GM12864 (cell line): ENCODE measurements at places on chromosomes 3 and 15.
A peak's percentile ranks its signal among the peaks of the same experiment; 100 is the strongest.

DNA sequence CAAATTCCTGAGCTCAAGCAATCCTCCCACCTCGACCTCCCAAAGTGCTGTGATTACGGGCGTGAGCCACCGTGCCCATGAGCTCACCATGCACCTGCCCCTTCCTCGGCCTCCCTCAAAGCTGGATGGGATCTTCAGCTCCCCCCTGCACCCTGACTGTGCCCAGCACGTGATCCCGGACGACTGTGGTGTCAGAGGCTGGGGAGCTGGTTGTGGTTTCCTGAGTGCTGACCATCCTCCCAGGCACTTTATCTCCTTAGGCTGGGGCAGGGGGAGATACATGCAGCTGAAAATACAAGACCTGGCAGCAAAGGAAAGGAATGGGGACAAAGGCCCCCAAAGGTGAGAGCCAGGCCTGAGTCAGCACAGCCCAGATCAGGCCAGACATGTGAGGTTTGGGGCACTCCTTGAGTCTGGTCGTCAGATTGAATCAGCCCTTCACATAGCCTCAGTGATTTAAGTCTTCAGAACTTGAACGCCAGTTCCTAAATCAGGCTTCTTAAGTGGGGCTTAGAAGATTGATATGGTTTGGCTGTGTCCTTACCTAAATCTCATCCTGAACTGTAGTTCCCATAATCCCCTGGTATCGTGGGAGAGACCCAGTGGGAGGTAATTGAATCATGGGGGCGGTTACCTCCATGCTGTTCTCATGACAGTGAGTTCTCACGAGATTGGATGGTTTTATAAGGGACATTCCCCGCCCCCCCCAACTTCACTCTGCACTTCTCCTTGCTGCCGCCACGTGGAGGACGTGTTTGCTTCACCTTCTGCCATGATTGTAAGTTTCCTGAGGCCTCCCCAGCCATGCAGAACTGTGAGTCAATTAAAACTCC lies 35.8 kb downstream of the PRKCD start:
- DNase-seq, result peak; percentile 87

- DNase-seq, result no peak
Measured at GRCh38 chr3:66450390-66451022, 50.3 kb downstream of the LRIG1 start.

DNA sequence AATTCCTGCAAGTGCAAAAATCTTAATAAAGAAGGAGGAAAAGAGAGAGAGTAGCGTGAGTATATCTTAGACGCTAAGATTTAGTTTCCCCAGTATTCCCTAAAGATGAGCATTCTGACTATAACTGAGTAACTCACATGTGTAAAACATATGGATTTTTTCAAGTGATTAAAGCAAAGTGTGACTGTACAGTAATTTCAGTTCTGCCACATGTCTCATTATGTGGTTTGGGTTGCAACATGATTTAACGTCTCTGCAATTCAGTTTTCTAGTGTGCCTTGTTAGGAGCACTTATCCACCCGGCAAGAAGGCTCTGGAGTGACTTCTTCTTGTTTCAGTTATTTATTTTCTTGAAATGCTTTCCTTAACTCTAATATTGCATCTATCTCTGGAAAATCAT lies 514.1 kb downstream of the ROBO1 start:
- no peak for DNase-seq

GRCh38 chr15:79657722-79658121 lies 225.6 kb downstream of the MINAR1 start:
- no peak for DNase-seq

DNA sequence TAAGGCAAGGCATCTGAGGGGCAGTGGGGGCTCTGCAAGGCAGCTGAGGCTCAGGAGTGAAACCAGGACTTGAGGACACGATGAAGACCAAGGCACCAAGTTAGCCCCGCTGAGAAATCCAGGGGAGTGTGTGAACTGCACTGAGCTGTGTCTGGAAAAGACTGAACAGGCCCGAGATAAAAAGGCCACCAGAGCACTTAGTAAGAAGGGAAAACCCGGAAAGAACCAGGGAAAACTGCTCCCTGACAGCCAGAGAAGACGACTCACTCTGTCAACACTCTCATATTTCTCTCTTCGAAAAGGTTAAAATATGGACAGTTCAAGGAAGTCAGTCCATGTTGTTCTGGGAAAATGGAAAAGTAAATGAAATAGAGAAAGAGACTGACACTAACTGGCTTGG lies 109.0 kb downstream of the SEC22A start:
- DNase-seq, result no peak

DNA sequence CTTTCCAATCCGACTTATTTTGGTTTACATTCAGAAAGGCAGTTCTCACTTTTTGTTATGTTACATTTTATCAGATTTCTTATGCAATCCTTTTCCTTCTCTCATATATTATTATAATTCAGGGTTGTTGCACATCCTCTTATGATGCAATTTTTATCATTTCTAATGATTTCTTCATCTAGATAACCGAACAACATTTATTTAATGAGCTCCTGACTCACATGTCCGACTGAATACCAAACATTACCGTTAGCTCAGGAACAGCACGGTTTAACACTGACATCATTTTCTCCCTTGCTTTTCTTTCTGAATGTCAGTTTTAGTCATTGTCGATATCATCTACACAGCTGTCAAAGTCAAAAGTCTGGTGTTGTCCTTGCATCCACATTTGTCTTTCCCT lies 199.2 kb downstream of the BCHE start:
- no peak for DNase-seq

GRCh38 chr3:144636833-144637232 lies 665.2 kb downstream of the DIPK2A start:
- no peak for DNase-seq

GRCh38 chr15:86439614-86440013 lies 359.9 kb downstream of the AGBL1 start:
- no peak for DNase-seq

DNA sequence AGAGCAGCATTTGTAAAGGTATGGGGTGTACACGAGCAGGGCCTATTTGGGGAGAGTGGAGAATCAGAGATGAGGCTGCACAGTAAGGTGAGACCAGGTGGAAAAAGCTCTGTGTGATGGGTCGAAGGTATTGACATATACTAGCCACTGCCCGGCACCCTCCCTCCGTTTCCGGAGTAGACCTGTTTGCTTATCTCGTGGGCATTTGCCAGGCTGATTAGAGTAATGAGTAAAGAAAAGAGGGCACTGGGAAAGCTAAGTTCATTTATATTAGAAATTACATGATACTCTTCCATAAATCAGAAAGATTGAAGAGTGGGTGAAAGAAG lies 46.2 kb upstream of the ATG7 start:
- DNase-seq, result no peak

- DNase-seq, result no peak
Measured at GRCh38 chr3:55482496-55483195, 4.5 kb downstream of the WNT5A start.

- no peak for DNase-seq
Measured at GRCh38 chr3:150972366-150973071, at the start of gene CLRN1. TSS of gene CLRN1 (minus strand) at chr3:150972727. CDS start at chr3:150972708, 19 bp downstream.

DNA sequence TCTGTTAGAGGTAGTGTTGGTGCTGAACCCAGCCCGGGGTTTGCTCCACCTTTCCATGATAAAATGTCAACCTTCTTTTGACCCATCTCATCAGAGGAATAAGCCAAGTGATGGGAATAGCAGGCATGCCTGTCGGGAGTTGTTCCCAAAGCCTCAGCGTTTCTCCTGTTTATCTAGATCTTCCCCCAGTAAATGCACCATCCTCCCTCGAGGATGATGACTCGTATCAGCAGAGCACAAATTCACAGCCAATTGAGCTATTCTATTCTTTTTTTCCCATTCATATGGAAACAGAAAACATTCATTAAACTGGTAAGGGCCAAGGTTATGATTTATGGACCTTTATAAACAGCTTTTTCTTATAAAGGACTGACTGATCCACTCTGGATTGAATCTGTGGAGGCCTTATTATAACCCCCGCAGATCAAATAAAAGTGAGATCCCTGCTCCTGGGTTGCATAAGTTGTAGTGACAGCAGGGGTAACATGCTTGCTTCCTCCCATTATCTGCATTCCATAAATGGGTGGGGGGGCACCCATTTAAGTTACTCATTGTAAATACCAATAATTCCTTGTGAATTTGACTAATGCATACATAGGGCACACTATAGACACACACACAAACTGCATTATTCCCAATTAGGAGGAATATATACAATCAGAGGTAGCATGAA lies 207.3 kb downstream of the PLCL2 start:
- no peak for DNase-seq

GRCh38 chr3:98821063-98821462 lies 57.9 kb downstream of the ST3GAL6 start:
- no peak for DNase-seq

DNA sequence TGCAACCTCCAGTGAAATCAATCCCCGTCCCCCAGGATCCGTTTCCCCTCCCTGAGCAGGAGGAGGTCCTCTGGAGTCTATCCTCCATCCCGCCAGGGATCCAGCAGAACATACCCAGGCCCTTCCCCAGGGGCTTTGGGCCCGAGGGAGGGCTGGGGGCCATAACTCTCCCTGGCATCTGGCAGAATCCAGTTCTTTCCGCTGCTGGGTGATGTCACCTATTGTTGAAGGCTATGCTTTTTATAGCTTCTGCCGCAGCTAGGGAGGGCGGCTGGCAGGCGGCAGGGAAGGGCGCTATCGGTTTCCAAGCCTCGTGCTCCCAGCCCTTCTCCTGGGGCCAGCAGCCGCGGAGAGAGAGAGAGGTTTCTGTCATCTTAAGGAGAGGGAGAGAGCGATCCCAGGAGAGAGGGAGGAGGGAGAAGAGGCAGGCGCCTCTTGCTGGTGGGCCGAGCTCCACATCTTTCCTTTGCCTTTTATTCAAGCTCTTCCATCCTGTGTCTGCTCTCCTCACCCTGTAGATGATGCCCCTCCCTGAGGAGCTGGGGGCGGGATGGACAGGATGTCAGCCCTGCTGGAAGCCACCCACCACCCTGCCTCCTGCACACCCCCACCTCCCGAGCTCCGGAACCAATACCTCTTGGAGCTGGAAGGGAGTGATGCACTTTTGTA lies 120.1 kb downstream of the ANP32A start:
- DNase-seq, result no peak

DNA sequence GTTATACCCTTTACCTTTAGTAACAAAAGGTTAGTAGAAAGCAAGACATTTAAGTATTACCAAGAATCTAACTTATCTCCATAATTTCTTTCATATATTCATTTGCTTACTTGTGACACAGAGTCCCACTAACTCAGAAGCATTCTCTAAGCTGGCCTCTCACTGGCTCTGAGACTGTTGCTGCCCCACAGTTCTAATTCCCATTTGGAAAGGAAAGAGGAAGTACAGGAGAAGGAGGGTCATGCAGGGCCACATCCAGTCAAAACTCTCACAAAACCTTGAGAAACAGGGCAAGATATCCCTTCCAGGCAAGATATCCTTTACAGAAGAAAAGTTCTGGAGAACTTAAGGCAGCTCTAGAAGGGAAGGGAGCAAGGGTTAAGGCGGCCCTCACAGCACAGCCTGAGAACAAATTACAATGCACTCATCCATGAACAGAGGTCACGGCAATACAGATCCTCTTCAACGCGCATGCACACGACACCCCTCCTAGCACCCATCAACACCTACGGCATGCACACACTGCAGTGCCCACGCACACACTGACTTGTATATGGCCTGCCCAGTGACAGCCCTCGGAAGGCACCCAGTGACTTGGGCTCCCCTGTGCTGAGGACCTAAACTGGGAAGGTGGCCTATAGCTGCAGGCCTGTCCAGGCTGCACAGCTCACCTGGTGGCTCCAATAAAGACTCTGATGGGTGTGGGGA lies 13.0 kb upstream of the MYO5C start:
- peak; percentile 47 for DNase-seq

- no peak for DNase-seq
Measured at GRCh38 chr15:88652456-88653199, 13.8 kb downstream of the ISG20 start.

- DNase-seq, result no peak
Measured at GRCh38 chr15:25611603-25612002, 172.8 kb upstream of the UBE3A start.

DNA sequence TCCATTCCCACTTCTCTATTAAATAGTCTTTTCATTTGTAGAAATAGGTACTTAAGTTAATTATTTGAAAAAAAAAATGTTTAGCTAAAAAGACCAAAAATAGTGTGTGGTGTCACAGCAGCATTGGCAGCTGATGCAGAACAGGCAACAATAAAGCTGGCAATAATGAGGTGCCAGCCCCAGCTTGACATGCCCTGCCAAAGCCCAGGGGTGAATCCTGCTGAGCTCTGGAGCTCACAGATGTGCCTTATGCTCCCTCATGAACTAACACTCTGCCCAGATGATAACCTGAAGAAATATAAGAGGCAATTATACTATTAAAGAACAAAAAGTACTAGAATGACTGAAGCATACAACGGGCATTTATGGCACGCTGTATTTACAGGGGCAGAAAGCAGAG lies 63.8 kb downstream of the IGSF11 start:
- DNase-seq, result no peak

GRCh38 chr15:84949845-84950569 lies 31.6 kb upstream of the PDE8A start:
- DNase-seq, result no peak

DNA sequence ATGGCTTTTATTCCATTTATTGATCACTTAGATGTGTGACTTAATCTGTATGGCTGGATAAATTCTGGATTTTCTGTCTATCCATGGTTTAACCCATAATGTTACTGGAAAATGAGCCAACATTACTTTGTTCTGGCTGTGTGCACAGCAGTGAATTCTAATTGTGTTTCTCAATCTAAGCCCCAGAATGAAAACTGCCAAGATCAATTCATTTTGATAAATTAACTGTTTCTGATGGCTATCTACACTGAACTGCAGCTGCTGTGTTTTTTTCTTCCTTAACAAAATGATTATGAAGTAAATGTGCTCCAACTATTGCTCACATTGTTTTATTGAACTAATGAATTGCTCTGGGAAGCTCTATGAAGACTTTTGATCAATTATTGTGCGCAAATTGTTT lies 35.7 kb upstream of the CPB1 start:
- no peak for DNase-seq

GRCh38 chr3:156211583-156211982 lies 91.2 kb downstream of the KCNAB1 start:
- no peak for DNase-seq

DNA sequence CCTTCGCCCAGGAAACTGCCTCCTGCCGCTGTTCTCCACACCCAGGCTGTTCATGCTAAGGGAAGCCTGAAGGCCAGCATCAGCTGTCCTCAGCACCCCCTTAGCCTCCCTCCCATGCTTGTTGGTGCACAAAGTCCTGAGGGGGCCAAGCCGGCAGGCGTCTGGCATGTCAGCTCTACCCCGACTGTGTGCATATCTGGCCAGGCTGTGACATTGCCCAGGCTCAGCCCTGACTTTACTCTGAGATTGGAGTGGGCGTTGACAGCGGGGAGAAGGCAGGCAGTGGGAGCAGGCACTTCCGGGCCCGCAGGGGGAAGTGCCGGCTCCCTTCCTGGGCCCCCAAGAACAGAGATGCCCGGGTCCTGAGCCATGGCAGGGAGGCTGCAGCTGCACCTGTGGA lies 492.2 kb downstream of the AGBL1 start:
- DNase-seq, result no peak

- no peak for DNase-seq
Measured at GRCh38 chr3:120652896-120653545, 29.0 kb downstream of the HGD start.

- no peak for DNase-seq
Measured at GRCh38 chr3:170109579-170110293, 71.8 kb downstream of the PHC3 start.

- no peak for DNase-seq
Measured at GRCh38 chr3:52782412-52783210, 5.2 kb downstream of the ITIH1 start.

GRCh38 chr15:74799856-74800558 lies 12.6 kb upstream of the LMAN1L start:
- DNase-seq, result no peak

GRCh38 chr3:32310336-32310735 lies 71.9 kb downstream of the CMTM8 start:
- DNase-seq, result no peak
